CD14-positive monocyte (primary cell): ENCODE measurements at places on chromosomes 3 and 15.

GRCh38 chr3:109155828-109156227, 19.3 kb downstream of the C3orf85 start:
- DNase-seq, result no peak

DNA sequence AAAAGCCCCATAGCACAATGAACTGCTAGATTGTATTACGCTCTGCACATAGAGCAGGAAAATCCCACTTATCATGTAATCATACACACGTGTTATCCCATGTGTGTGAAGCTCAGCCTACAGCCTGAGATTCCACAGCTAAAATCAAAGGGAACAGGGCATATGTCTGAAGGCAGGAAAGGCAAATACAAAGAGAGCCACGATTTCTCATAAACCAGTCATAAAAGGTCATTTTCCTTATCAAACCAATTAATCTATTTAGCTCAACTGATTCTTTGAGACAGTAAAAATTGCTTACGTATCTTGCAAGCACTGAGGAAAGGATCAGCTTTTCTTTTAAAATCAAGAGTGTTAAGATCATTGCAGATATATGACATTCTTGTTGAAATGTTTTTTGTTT, 199.5 kb upstream of the TBL1XR1 start:
- no peak for DNase-seq

GRCh38 chr15:38225381-38225780, 27.3 kb upstream of the SPRED1 start:
- DNase-seq, result no peak

DNA sequence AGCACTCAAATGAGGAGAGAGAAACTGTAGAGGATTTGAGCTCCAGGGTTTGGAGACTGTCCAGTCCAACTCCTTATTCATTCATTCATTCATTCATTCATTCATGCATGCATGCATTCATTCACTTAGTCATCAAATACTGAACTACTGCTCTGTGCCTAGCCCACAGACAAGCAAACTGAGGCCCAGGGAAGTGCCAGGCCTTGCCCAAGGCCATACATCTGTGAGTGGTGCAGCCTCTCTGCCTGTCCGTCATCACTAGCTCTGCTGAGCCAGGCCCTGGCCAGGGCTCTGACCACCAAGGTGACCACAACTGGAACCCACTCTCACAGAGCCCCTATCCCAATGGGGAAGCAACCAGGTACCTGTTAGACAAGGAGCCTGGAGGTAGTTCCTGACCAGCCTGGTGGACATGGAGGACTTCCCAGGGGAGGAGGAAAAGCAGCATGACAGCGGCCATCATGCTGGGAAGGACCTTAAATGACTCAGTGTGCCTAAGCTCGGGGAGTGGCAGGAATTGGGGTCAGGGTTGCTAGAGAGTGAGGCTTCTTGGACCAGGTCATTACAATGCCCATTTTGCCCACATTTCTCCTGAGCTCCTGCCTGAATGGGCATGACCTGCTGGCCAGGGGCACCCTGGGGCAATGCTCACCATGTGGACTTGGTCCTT, 27.5 kb upstream of the RPL29 start:
- DNase-seq, result no peak

- no peak for DNase-seq
Observed at GRCh38 chr3:179026636-179027035, 45.0 kb downstream of the ZMAT3 start.

DNA sequence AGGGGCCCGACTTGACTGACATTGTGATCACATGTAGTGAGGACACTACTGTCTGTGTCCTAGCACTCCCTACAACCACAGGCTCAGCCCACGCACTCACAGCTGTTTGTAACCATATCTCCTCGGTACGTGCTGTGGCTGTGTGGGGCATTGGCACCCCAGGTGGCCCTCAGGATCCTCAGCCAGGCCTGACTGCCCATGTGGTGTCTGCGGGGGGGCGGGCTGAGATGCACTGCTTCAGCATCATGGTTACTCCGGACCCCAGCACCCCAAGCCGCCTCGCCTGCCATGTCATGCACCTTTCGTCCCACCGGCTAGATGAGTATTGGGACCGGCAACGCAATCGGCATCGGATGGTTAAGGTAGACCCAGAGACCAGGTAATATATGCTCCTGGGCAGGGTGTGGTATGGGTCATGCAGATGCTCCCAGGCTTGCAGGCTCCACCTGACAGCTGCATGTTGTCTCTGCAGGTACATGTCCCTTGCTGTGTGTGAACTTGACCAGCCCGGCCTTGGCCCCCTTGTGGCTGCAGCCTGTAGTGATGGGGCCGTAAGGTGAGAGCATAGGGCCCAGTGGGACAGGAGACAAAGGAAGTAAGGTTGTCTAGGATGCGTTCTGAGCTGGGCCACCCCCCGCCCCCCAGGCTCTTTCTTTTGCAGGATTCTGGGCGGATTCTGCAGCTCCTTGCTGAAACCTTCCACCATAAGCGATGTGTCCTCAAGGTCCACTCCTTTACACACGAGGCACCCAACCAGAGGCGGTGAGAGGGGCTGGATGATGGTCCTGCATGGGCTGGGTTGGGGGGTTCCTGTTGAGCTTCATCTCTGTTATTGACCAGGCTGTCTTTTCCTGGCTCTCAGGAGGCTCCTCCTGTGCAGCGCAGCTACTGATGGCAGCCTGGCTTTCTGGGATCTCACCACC, 4.4 kb downstream of the DALRD3 start:
- peak; percentile 39 for DNase-seq

DNA sequence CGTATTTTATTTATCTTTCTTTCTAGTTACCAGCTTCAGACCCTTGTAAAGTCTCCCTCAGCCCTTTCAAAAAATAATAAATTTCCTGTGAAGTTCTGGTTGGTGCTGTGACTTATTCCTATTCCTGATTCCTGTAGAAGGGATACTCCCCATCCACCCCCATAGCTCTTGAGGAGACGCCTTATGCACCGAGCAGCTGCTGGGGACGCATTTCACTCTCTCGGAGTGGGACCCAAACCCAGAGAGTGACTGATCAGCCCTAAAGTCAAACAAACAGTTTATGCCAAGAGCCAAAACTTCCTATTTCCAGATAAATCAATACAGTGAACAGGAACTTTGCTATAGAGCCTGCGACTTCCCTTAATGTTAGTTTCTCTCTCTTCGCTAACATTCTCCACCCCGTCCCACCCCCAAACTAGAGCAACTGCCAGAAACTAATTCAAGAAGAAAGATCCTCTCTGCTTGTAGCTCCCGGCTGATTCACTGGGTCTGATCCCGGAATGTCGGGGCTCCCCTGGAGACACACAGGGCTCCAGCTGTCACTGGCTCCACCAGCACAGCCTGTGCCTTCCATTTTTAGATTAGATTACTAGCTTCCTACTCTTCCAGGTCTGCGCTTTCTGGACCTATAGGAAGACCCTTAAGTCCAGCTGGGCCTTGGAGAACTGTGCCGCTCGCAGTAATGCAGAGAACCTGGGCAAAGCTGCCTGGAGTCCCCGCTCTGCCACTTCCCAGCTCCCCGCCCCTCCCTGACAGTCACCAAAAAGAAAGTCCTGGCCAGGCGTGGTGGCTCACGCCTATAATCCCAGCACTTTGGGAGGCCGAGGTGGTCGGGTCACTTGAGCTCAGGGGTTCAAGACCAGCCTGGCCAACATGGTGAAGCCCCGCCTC, 45.2 kb downstream of the KLHL25 start:
- no peak for DNase-seq
